WTC11 (cell line): ENCODE measurements at places on chromosomes 2 and 18.

DNA sequence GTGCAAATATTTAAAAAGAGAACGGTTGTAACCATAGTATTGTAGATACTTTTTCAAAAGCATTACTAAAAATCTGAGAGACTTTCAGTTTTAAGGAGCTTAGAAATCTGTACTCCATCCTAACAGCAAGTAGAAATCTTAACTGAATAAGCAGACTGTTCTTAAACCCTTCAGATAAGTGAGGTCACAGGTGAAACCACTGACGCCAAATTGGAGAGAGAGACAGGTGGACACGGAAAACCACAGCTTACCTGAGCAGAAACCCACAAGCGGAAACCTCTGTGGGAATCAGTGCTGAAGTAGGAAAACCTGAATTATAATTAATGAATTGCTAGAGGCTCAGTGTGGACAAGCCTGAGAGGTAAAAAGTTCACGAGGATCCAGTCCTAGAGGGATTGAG is 959.4 kb upstream of the CELF4 start:
- no peak for DNase-seq

- DNase-seq = no peak
These were observed 549.6 kb upstream of the CELF4 start for GRCh38 chr18:38115201-38115600.

DNA sequence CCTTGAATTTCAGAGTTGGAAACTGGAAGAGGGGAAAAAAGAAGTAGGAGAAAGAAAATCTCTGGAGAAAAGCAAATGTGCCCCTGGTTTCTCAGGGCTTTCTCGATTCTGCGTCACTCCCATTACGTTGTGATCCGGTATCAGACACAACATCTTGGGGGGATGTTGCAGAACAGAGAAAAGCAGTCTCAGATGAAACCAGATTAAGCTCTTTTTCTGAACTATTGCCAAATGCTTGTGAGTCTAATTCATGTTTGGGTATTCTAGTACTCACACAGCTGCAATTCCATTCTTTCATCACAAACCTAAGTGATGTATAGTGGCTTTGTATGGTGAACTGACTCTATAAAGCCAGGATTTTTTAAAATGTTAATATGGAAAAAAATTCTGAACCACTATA is 233.2 kb downstream of the TCF4 start:
- no peak for DNase-seq

GRCh38 chr2:82827426-82827825 is 1631.7 kb downstream of the SUCLG1 start:
- DNase-seq = no peak

DNA sequence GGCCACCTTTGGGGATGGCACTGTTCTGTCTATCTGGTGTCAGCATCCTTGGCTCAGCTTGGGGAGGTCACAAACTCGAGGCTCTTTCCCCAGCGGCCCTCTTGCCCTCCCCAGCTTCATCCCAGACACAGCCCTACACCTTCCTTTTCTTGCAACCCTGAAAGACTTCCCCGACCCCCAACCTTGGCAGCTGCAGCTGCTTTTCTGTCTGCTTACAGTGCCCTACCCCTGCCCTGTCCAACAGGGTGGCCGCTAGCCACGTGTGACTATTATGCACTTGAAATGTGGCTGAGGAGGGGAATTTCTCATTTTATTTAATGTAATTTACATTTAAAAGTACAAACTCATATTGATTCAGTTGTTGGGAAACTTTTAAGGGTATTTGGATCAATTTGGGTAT is 41.3 kb downstream of the NGEF start:
- no peak for DNase-seq

- DNase-seq = no peak
These were observed 364.8 kb upstream of the SLC14A2 start for GRCh38 chr18:45250479-45250878.

GRCh38 chr2:38129481-38129880 is 53.5 kb upstream of the CYP1B1 start:
- DNase-seq = no peak

- DNase-seq = peak; percentile 77
These were observed 325.4 kb upstream of the FIGN start for GRCh38 chr2:164061129-164061746.

- no peak for DNase-seq
These were observed 9.6 kb downstream of the HOXD8 start for GRCh38 chr2:176138923-176139660.

- DNase-seq = no peak
These were observed 228.0 kb upstream of the SALL3 start for GRCh38 chr18:78751664-78752063.

DNA sequence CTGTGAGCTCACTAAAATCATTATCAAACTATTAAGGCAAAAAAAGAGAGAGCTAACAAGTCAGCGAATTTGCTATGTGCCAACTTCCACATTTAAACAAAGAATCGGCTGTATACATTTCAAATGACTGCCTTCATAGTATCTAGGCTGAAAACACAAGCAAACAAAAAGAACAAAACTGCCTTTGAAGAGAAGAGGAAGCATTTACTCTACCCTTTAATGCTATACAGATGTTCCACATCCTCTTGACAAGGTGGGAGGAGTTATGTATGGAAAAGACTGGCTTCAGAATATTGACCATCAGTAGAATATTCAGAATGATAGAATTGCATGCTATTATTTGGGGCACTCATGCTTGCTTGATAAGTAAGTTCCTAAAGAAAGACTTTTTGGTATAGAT is 741.7 kb downstream of the PLCL1 start:
- DNase-seq = no peak

GRCh38 chr2:20803226-20803682 is 19.6 kb downstream of the LDAH start:
- DNase-seq = no peak

DNA sequence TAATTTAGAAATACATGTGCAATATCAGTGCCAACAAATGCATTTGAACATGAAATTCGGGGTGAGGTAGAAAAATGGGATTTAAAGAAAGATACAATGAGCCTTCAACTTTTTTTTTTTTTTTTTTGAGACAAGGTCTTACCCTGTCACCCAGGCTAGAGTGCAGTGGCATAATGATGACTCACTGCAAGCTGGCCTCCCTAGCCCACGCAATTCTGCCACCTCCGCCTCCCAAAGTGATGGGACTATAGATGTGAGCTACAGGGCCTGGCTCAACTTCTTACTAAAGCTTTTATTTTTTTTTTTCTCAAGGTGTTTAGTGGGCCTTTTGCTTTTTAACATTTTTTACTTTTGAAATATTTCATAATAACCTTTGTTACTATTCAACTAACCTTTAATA is 365.6 kb downstream of the LRRTM4 start:
- DNase-seq = no peak

- DNase-seq = no peak
These were observed 64.4 kb upstream of the FOSL2 start for GRCh38 chr2:28327956-28328922.

- no peak for DNase-seq
These were observed 30.0 kb downstream of the FHL2 start for GRCh38 chr2:105368759-105369408.

- DNase-seq = no peak
These were observed 66.9 kb downstream of the ACVR1 start for GRCh38 chr2:157809212-157809611.

DNA sequence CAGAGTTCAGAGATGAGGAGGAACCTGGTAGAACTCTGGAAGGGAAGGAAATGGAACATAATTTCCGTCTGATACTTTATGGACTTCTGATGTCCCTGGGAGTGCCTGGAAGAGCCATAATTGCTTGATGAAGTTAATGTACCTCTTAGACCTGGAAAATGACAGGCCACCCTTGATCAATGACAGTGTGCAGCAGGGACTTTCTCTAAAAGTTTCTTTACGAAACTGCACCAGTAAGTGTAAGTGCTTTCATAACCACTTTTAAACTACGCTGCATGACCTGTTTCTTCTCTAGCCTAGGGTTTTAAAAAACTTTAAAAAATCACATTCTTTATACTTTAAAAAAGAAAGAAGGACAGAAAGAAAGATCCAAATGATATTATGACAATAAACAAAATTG is 164.5 kb downstream of the LPIN1 start:
- no peak for DNase-seq

DNA sequence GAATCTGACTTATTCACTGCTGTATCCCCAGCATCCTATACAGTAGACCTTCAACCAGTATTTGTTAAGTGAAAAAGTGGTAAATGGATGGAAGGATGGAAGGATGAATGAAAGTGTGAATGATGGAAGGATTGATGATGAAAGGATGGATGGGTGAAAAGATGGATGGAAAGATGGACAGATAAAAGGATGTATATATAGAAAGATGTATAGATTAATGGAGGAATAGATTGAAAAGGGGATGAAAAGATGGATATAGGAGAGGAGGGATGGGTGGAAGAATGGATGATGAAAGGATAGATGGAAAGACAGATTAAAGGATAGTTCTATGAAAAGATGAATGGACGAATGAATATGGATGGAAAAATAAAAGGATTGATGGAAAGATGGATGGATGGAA is 50.0 kb downstream of the PSD4 start:
- DNase-seq = no peak

- no peak for DNase-seq
These were observed 13.4 kb downstream of the CNOT9 start for GRCh38 chr2:218582076-218582475.

- DNase-seq = no peak
These were observed 81.5 kb upstream of the FN1 start for GRCh38 chr2:215517391-215517790.

- no peak for DNase-seq
These were observed 125.0 kb downstream of the LPIN1 start for GRCh38 chr2:11871421-11871820.

- no peak for DNase-seq
These were observed 46.6 kb downstream of the KCMF1 start for GRCh38 chr2:85017411-85018048.

- no peak for DNase-seq
These were observed 265.8 kb downstream of the TNS1 start for GRCh38 chr2:217736776-217737550.

DNA sequence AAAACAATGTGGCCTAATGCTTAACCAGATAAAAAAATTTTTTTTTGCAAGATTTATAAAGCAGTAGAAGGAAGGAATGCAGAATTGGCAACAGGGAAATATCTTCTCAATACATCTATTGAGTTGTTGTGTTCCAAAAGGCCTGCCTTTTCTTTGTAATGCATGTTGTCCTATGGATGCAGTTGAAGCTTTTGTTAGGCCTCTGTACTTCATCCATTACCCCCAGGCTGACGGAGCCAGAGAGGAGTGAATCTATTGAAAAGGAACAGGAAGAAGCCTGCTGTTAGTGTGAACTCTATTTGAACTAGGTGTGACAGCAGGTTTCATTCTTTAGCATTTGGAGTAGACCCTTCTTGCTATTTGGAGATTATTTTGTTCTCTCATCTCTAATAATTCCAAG is 56.5 kb downstream of the MTX2 start:
- DNase-seq = peak; percentile 51

DNA sequence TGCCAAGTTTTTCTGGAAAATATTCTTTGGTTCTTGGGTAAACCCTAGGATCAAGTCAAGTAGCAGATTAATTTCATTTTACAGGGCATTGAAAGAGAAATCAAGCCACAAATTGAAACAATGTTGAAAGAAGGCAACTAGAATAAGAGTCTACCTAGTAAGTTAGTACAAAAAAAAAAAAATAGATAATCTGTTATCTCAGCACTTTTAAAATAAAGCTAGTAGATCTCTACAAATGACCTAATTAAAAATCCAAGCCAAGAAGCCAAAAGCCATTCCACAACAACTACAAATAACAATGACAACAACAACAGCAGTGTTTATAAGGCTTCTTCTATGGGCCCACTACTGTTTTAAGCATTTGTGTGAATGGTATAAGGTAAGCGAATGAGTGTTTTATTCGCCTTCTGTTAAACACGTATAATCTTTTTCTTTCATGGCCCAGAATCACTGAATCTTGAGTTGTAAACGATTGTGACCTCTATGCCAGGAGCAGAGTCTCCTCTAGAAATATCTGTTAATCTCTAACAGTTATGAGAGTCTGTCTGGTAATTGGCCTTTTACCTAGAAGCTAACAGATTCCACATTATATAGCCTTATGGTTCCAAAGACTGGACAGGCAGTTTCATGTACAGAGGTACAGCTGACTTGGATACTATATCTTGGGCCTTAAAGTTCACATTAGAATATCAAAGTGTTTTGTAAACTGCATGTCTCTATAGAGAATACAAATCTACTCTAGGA is 28.6 kb upstream of the CUL3 start:
- DNase-seq = no peak

- no peak for DNase-seq
These were observed 80.3 kb downstream of the XRCC5 start for GRCh38 chr2:216189410-216189809.

- no peak for DNase-seq
These were observed 5.9 kb upstream of the ZAP70 start for GRCh38 chr2:97707362-97708047.

- DNase-seq = no peak
These were observed 28.6 kb downstream of the IRS1 start for GRCh38 chr2:226771067-226771466.

GRCh38 chr2:202695166-202695565 is 60.4 kb downstream of the FAM117B start:
- DNase-seq = no peak

GRCh38 chr2:219155054-219155644 is 5.5 kb downstream of the NHEJ1 start:
- peak; percentile 24 for DNase-seq

GRCh38 chr2:135494503-135494902 is 36.5 kb downstream of the ZRANB3 start:
- DNase-seq = no peak

GRCh38 chr2:162565666-162566065 is 221.7 kb downstream of the GCA start:
- no peak for DNase-seq

GRCh38 chr2:5995832-5996231 is 303.6 kb downstream of the SOX11 start:
- no peak for DNase-seq

GRCh38 chr2:220961143-220961860 is 610.8 kb downstream of the EPHA4 start:
- DNase-seq = no peak

DNA sequence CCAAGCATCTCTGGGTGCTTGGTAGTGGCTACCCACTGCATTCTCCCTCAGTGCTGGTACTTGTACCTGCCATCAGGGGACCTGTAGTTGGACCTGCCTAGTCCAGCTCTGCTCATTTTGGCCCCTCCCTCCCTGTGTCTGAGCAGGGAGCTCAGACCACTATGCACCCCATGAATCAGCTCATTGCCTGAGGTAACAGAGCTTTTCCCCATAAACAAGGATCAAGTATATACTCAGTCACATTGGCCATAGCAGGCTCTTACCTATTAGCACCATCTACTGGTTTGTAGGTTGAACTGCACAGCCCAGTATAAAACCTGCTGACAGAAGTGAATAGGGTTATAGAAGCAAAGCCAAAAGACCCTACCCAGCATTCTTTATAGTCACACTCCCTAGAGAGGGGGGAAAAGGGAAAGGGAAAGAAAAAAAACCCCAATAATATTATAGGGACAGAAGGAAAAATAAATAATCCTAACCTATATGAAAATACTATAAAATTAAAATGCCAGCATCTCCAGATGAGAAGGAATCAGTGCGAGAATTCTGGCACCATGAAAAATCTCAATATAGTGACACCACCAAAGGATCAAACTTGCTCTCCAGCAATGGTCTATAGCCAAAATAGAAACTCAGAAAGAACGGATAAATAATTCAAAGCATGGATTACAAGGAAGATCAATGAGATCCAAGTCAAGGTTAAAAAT is 6.9 kb upstream of the FLACC1 start:
- DNase-seq = no peak

- no peak for DNase-seq
These were observed 141.6 kb downstream of the ZNF236 start for GRCh38 chr18:76963936-76964335.
